Fibroblast of skin of right quadriceps (primary cell): ENCODE measurements at places on chromosomes 5 and 9.

- no peak for DNase-seq
Measured at GRCh38 chr5:116658141-116658540, 83.5 kb upstream of the SEMA6A start.

DNA sequence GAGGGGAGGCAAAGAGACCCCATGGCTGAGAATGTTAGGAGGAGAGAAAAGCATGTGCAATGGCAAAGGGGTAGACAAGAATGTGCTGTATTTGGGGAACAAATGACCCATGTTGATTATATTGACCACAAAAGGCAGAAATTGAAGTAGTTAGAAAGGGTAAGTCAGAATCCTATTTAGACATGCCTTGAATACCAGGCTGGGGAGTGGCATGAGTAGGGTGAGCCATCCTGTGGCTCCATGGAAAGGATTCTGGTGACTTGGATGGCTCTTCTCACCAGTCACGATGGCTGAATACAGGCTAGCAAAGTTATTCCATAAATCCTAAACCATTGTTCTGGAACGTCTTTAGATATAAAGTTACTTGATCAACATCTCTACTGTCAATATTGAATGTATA is 73.4 kb upstream of the MEF2C start:
- DNase-seq, result no peak

DNA sequence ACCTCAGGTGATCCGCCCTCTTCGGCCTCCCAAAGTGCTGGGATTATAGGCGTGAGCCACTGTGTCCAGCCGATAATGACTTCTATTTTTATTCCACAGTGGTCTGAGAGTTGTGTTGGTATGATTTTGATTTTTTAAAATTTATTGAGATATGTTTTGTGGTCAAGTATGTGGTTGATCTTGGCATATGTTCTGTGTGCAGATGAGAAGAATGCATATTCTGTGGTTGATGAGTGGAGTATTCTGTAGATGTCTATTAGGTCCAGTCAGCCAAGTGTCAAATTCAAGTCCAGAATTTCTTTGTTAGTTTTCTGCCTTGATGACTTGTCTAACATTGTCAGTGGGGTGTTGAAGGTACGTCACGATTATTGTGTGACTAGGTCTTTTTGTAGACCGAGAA is 338.2 kb upstream of the TARS1 start:
- peak; percentile 36 for DNase-seq

DNA sequence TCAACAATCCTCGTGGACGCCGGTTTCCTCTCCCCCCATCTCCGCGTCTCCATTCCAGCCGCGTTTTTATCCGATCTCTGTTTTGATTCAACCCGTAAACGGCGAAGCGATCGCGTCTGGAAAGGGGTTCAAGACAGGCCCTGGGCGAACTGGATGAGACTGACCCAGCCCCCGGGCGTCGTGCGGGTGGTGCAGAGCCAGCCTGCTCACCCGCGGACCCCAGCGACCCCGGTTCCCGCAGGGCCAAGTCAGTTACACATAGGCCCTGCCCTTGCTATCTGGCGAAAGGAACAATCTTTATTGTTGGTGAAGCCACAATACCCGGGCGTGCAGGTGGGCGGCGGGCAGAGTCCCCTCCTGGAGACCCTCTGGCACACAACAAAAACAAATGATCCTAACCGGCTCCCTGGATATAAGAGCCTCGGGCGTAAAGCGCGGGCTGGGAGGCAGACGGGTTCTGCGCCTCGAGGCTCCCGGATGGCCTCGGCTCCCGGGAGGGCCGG is 1.8 kb downstream of the TLX3 start:
- no peak for DNase-seq

DNA sequence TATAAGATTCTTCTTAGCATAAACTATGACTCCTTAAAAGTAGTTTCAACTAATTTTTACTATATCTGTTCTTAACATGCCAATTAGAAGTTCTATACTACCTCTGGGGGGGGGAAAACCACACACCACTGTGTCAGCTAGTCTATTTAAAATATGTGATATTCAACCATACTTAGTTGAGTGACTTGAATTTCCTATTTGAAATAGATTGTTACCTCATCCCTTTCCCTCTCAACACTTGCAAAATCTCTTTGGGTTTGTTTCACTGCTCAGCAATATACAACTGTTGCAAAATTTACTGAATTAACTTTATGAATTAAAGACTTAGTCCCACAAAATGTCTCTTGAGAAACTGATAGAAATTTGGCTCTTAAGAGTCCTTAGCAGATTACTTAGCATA is 151.1 kb upstream of the POU5F2 start:
- no peak for DNase-seq

DNA sequence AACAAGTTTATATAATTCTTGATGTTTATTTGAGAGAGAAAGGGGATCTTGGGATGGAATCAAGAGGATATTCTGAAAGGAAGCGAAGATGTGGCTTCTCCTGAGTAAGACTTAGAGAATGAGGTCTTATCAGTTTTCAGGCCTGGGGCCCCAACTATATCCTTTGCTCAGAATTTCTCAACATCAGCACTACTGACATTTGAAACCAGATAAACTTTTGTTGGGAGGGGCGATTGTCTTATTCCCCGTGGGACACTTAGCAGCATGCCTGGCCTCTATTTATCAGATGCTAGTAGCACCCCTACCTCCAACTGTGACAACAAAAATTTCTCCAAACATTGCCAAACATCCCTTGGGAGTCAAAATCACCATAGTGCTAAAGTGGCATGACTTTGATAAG is 567.7 kb downstream of the MAT2B start:
- DNase-seq, result no peak

GRCh38 chr5:41508696-41509398 is 1.6 kb downstream of the PLCXD3 start:
- no peak for DNase-seq
